ENCODE measurements at places on chromosomes 11 and 22. TPM values are rescaled to one million over a fixed set of nuclear protein-coding genes. Genes with fewer than 3 reads are reported as not detected.

The TMEM151A gene
- total RNA-seq: 4.7 TPM

The SCARF2 gene
- 88.8 TPM for total RNA-seq

The TUBA8 gene
- 1.4 TPM for total RNA-seq

The ADAMTS8 gene
- 1.0 TPM for total RNA-seq

The TENM4 gene
- 3.8 TPM for total RNA-seq

The BRSK2 gene
- total RNA-seq: 1.8 TPM

The GVQW3 gene
- total RNA-seq: 3.9 TPM

The DUSP8 gene
- 12.1 TPM for total RNA-seq

The GPR83 gene
- total RNA-seq: not detected

The ENTHD1 gene
- total RNA-seq: not detected

The IGF2 gene
- total RNA-seq: 110 TPM

The SLC43A3 gene
- 10.8 TPM for total RNA-seq

The NXF1 gene
- total RNA-seq: 52.4 TPM

The E2F8 gene
- 1.4 TPM for total RNA-seq

The APOA5 gene
- total RNA-seq: not detected

The TRIM51G gene
- not detected for total RNA-seq

The MOV10L1 gene
- total RNA-seq: 1.1 TPM

The DDIAS gene
- 1.8 TPM for total RNA-seq

The FAM181B gene
- total RNA-seq: 0.35 TPM

The OR4D10 gene
- total RNA-seq: not detected

The MTCH2 gene
- total RNA-seq: 107 TPM

The OR52A1 gene
- not detected for total RNA-seq

The MISFA gene
- 2.2 TPM for total RNA-seq

The CD6 gene
- not detected for total RNA-seq

The C11orf65 gene
- total RNA-seq: not detected

The NAALAD2 gene
- total RNA-seq: 1.1 TPM

The OR8G1 gene
- not detected for total RNA-seq

The RIMBP3C gene
- 0.38 TPM for total RNA-seq

The MOGAT2 gene
- not detected for total RNA-seq

The SYT9 gene
- total RNA-seq: 0.15 TPM

The APOBEC3F gene
- total RNA-seq: 6.5 TPM

The IL18 gene
- 0.85 TPM for total RNA-seq

The TRIM51 gene
- not detected for total RNA-seq

The PKP3 gene
- 0.85 TPM for total RNA-seq

The PANX2 gene
- total RNA-seq: 3.3 TPM

The RAC2 gene
- not detected for total RNA-seq

The MDK gene
- total RNA-seq: 127 TPM

The GLB1L2 gene
- total RNA-seq: 0.34 TPM

The CBLIF gene
- not detected for total RNA-seq

The OR52I2 gene
- total RNA-seq: not detected

The UBQLN3 gene
- total RNA-seq: 0.13 TPM

The NCAM1 gene
- 6.0 TPM for total RNA-seq

The HEPHL1 gene
- not detected for total RNA-seq

The RFPL3 gene
- total RNA-seq: not detected

The TRIM48 gene
- total RNA-seq: not detected

The C2CD2L gene
- 13.2 TPM for total RNA-seq

The SMC1B gene
- not detected for total RNA-seq

The MMP26 gene
- total RNA-seq: not detected

The OR51A2 gene
- total RNA-seq: not detected

Data from chondrocyte (in vitro differentiated cells).